H7 (cell line): ENCODE measurements at places on chromosomes 4 and X. TPM values are rescaled to one million over a fixed set of nuclear protein-coding genes. Genes with fewer than 3 reads are reported as not detected.
A peak's percentile ranks its signal among the peaks of the same experiment; 100 is the strongest.

GRCh38 chrX:124679199-124679598 is 332.8 kb downstream of the SH2D1A start:
- DNase-seq = no peak

DNA sequence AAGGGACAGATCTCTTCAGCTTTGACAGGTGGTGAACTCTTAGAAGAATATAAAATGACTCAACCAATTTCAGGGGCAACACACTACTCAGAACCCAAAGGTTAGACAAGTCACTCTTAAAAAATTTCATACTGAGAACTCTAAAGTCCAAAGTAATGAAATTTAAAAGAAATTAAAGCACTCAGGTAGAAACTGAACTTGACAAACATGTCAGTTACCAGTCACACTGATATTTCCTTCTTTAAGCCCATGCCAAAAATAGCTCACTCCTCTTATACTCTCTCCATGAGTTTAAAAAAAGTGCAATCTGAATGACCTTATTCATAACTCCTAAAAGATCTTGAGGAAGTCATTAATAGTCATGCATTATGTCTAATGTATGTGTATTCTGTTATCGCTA is 40.3 kb downstream of the AMMECR1 start:
- DNase-seq = no peak

DNA sequence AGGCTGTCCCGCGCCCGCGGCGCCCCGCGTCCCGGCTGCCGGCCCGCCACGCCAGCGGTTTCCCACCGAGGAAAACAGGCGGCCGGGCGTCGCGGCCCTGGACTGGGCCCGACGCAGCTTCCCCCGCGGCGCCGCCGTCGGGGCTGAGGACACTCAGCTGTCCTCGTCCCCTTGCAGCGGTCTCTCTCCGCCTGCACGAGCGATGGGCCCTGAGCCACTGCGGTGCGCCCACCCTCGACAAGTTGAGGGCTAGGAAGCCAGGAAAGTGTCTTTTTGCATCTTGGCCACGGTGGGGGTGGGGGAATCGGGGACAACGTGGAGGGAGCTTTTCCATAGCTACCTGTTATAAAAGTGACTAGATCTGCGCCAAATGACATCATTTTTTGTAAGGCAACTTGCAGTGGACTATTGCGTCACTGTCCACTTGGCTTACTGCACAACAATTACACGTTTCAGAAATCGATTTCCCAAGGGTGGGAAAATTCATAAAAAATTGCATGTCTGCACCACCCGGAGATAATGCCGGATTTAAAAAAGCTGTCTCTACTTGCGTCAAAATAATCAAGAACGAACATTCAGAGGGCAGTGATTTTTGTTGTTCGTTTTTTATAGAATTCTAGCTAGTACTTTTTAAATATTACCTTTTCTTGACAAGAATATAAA is 1.1 kb downstream of the KLHL15 start:
- no peak for DNase-seq

- DNase-seq = no peak
Measured at GRCh38 chr4:24001486-24002329, 111.9 kb upstream of the PPARGC1A start.

DNA sequence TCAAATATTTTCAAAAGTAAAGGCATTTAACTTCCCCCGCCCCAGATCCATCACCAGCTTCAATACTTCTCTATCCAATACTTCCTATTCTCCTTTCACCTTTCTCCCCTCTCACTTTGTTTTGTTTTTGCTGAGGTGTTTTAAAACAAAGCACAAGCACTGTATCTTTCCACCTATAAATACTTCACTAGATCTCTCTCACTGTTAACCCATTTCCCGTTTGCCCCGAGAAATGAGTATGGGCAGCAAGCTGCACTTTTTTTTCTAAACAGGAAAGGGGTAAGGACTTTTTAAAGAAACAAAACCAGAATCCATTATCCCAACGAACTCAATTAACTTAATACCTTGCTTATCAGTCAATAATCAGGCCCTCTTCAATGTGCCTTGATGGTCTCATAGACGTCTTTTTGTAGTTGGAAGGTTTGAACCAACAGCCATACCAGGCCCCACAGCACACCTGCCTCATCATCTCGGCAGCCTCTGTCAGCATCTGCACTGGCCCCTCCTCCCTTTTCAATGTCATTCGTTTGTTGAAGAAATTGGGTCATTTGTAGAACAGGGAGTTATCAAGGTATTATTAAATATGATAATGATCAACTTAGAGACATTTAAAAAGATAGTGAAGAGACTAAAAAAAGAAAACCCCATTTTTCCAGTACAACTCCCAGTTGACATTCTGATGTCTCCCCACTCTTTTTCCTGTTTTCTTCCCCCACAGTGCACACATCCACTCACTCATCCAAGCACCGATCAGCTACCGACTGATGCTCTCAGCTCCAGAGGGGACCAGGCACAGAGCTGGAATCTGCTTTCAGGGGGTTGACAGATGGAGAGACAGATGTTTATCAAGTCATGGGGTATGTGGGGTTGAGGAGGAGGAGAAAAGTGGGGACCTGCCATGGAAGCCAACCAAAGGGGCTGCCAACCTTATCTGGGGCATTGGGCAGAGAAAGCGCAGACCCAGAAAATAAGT is 25.8 kb downstream of the CRMP1 start:
- no peak for DNase-seq

The MAMLD1 gene
- total RNA-seq = 0.31 and 1.1 TPM in 2 replicates

The DOK7 gene
- 0.22 and 0.73 TPM in 2 replicates for total RNA-seq

The TRMT10A gene
- 3.8 and 6.5 TPM in 2 replicates for total RNA-seq

The USP17L27 gene
- not detected in 2 replicates for total RNA-seq

DNA sequence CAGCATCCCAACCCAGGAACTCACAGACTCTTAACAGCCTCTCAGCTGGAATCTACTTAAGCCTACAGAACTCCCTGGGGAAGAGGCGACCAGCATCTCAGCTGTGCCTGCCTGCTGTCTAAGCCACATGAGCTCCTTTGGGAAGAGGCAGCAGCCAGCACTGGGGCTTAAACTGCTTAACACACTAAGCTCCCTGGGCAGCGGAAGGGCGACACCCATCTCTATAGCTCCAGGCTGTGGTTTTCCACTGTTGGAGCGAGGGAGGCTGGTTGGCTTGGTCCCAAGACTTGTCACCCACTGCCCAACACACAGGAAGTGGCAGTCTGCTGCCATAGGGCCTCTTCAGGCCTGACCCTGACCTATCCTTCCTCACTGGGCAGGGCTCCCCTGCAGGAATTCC is 1544.1 kb upstream of the ADGRL3 start:
- no peak for DNase-seq

GRCh38 chr4:16270454-16271328 is 44.4 kb upstream of the TAPT1 start:
- DNase-seq = peak; percentile 31

DNA sequence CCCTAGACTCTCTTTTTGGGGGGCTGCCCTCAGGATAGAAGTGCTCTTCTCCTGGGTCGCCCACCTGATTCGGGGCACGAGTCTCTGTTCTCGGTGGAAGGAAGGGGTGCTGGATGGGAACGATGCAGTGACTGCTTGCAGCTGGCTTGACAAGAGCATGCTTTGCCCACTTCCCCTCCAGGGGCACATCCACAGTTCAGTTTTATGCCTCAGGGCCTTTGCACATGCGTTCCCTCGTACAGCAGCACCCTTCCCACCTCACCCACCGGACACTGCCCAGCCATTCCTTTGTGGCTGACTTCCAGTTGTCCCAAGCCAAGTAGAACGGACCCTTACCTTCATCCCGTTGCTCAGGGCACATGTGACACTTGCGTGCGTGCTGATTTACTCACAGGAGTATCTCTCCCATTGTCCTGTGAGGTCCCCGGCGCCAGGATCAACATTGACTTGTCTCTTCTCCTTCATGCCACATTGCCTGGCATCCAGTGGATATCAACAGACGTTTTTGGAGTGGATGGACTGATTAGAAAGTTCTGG is 60.0 kb downstream of the C4orf50 start:
- DNase-seq = no peak

GRCh38 chr4:143399113-143399949 is 62.7 kb downstream of the GAB1 start:
- no peak for DNase-seq

The ARMCX4 gene
- 2.1 and 7.5 TPM in 2 replicates for total RNA-seq

- DNase-seq = no peak
Measured at GRCh38 chr4:123423819-123424218, 27.2 kb downstream of the SPRY1 start.

The SHROOM4 gene
- total RNA-seq = 9.7 and 10.2 TPM in 2 replicates

- no peak for DNase-seq
Measured at GRCh38 chr4:141432000-141432712, 204.2 kb upstream of the IL15 start.

The MPC1L gene
- not detected in 2 replicates for total RNA-seq

The SH3RF1 gene
- total RNA-seq = 4.2 and 4.6 TPM in 2 replicates

- DNase-seq = peak; percentile 89
Measured at GRCh38 chr4:8547108-8547911, 32.9 kb upstream of the GPR78 start.

The BEX1 gene
- total RNA-seq = 56.5 and 81.4 TPM in 2 replicates
